Left kidney (tissue), 8 donors: ENCODE measurements at places on chromosomes 4 and X. TPM values are rescaled to one million over a fixed set of nuclear protein-coding genes. Genes with fewer than 3 reads are reported as not detected.
A peak's percentile ranks its signal among the peaks of the same experiment; 100 is the strongest.

GRCh38 chr4:139857021-139857420 is 191.4 kb downstream of the MGST2 start:
- no peak for DNase-seq

DNA sequence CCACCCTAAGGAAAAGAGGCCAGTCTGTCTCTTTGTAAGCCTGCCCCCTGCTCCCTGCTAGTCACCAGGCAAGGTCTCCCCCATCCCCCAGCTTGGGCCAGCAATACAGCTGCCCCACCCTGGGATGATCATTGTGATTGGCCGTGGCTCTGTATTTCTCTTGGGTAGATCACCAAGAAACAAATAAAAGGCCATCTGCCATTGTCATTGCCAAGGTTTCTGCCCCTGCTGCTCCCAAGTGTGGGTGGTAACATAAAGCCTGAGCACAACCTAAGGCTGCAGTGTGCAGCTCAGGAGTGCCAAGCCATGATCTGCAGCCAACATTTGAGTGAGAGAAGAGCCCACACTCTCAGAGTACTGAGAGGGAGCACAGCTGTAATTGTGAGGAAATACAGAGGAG is 241.0 kb upstream of the POF1B start:
- no peak for DNase-seq

- no peak for DNase-seq
Measured at GRCh38 chr4:8704632-8705031, 112.1 kb downstream of the CPZ start.

DNA sequence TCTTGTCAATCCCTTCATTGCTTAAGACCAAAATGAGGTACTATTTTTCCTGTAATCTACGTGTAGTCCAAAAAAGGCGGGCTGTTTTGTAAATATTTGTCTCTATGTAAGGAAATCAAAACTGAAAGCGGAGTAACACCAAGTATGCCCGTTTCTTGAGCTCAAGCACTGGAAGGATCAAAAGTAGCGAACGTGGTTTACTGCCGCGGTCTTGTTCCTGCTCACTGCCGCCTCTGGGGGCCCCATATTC is 71.5 kb downstream of the AFF1 start:
- DNase-seq: no peak

- DNase-seq: no peak
Measured at GRCh38 chrX:117752745-117753144, 363.9 kb downstream of the KLHL13 start.

DNA sequence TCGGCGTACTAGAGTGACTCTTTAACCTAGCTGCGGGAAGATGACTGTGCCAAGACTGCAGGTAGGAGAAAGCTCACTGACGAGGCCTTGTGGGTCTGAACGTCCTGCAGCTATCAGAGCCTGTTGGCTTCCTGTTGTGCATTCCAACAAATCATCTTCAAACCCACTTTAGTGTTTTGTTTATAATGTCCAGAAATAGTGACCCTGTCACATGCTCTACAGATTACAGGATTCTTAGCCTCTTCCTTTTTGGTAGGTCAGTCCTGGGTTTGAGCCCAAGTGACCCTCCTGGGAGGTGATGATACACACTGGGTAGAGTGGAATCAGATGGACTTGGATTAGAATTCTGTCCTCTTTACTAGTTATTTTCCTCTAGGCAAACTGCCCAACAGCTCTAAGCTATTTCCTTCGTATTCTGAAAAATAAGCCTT is 33.2 kb downstream of the HTT start:
- DNase-seq: no peak

DNA sequence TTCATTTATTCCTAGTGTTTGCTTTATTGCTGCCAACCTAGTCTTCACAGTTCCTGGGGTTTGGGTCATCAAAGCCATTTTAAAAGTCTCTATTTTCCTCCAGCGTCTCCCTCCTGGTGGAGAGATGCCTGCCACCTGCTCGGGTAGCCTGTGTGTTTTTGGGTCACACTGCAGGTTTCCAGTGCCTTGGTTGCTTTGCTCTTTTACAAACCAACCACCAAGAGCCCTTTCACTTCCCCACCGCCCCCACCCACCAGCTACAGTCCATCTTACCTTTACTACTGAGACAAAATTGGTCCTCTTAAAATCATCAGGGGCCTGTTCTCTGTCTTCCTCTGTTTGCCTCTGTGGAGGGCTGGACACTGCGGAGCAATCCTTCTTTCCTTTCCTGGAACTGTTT is 280.5 kb upstream of the GATB start:
- no peak for DNase-seq

DNA sequence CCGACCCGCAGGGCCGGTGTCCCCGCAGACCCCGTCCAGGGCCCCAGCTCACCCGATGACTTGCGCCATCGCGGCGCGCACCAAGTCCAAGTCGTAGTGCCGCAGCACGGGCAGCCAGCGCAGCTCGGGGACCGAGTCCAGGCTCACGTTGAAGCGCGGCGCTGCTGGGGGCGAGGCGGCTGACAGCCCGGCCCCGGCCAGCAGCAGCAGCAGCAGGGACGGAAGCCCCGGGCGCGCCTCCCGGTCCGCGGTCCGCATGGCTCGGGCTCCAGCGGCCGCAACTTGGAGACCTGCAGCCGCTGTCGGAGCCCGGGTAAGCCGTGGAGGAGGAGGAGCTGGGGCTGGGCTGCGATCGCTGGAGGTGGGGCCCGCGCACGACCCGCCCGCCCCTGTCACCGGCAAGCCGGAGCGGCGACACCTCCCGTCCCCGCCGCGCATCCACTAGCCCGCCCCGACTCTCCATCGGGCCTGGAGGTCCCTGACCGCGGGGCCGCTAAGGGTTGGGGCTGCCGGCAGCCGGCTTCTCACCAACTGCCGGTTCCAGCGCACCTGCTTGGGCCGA is at the start of gene NAAA:
TSS of gene NAAA (minus strand) at position 322 of the 562 bp plus-strand sequence. CDS start at position 258, 64 bp downstream.
- DNase-seq: peak; percentile 63

- no peak for DNase-seq
Measured at GRCh38 chr4:110480031-110480549, 4.1 kb downstream of the ENPEP start.

GRCh38 chr4:7045961-7046921 is 3.1 kb downstream of the TADA2B start:
- DNase-seq: no peak

DNA sequence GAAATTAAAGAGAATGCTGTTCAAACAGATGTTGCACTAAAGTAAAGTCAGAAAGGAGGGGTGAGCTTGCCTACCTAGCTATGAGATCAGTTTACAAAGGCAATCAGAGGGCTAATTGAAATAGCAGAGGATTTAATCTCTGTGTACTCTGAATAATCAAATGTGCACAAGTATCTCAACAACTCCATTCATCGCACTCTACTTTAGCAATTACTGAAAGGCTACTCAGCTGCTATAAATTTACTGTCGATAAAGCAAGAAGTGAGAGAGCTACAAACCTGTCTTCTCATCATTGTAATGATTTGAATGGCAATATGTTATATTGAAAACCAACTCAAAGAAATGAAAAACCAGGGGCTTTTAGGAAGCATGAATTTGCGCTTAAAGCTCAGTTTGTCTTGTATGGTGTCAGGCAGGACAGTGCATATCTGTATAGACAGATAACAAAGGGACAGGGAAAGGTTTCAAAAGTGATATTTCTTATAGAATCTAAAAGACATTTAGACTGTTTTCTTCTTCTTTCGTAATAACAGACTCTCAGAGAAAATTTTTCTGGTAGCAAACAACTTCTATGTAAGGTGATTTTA is 34.8 kb downstream of the GC start:
- DNase-seq: no peak

DNA sequence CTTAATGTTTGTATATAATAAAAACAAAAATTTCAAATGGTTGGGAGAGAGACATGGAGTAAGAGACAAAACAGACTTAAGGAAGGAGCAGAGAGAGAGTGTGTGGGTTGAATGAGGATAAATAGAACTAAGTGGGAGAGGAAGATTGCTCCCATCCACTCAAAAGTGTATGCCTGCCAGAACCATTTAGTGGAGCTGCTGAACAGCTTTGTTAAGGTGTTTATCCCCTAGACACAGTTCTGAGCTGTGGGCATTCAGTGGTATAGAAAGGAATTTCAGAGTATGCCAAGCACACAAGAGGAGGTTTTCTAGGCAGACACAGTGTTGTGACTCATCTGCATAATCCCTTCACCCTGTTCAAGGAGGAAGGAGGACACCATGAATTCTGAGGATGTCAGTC is 508.6 kb upstream of the EPHA5 start:
- no peak for DNase-seq

GRCh38 chrX:75547783-75548182 is 24.9 kb upstream of the ZDHHC15 start:
- no peak for DNase-seq

- DNase-seq: no peak
Measured at GRCh38 chr4:43343298-43343697, 450.8 kb downstream of the GRXCR1 start.

DNA sequence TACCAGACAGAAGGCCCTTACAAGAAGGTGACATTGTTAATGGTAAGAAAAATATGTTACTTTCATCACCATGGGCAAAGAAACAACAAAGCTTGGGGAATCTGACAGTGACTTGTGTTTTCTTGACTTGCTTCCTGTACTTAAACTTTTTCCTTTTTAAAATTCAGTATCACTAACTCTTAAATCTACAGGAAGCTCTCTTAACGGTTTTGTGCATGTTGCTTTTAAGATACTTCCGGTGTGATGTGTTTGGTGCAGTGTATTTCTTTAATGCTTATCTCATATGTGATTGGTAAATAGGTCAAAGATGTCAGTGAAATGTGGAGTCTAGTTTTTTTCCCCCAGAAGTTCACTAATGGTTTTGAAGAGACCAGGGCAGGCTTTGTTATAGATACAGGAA is 45.2 kb downstream of the ADH5 start:
- DNase-seq: no peak

DNA sequence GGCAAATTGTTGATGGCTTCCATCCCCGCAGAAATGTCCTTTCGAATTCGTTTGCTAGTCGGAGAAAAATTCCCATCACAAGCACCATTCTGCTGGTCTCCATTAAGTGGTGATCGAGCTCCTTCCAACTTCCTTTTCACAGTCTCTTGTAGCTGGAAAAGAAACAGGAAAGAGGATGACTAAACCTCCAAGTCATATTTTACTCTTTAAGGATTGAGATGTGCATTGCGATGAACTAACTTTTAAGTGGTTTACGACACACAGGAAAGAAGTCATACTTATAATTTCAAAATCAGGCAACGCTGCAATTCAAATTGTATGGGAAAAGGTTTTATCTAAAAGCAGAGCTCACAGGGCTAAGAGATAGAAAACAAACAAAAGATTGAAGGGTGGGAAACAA is 225.2 kb downstream of the MGST2 start:
- DNase-seq: no peak

GRCh38 chr4:7590899-7591298 is 156.2 kb upstream of the PSAPL1 start:
- no peak for DNase-seq

DNA sequence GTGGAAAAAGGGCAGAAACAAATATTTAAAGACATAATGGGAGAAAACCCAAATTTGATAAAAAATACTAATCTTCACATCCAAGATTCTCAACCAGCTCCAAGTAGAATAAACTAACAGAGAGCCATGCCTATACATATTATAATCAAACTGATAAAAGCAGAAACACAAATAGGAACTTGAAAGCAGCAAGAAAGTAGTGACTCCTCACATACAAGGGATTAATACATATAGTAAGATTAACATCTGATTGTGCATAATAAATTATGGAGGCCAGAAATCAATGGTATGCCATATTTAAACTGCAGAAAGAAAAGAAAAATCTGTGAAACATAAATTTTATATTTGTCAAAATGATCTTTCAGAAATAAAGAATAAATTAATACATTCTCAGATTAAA is 454.3 kb upstream of the PCDH10 start:
- DNase-seq: no peak

DNA sequence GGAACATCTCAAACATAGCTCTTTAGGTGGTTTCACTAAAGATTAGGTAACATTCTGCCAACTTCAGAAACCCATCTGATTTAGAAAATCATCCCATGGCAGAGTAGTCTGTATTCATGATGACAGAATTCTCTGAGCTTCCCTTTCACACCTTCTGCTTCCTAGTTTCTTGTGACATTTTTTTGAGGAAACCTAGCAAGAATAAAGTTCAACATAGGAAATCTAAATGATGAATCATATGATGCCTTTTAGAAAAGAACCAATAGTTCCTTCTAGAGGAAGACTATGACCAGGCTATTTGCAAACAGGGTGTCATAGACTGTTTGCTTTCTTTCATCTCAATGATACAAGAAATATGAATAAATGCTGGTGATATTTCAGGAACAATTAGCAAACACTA is 49.8 kb upstream of the CAMK2D start:
- no peak for DNase-seq

SATL1 gene
- 0.57 TPM for polyA plus RNA-seq

PCDH11X gene
- 0.12 TPM for polyA plus RNA-seq

ESX1 gene
- not detected for polyA plus RNA-seq

FAM184B gene
- polyA plus RNA-seq: 0.85 TPM

NWD2 gene
- 0.23 TPM for polyA plus RNA-seq

LRAT gene
- polyA plus RNA-seq: 0.71 TPM

JCHAIN gene
- polyA plus RNA-seq: 0.96 TPM
